Stimulated activated CD4-positive, alpha-beta T cell treated with anti-CD3 and anti-CD28 coated beads, Interleukin-12 subunit alpha, Interleukin-12 subunit beta, amount 100 ng/mL, for 48 hours (primary cell): ENCODE measurements at places on chromosomes 3 and 15.

GRCh38 chr3:196189566-196190347 lies 21.4 kb downstream of the ZDHHC19 start:
- DNase-seq, result no peak

DNA sequence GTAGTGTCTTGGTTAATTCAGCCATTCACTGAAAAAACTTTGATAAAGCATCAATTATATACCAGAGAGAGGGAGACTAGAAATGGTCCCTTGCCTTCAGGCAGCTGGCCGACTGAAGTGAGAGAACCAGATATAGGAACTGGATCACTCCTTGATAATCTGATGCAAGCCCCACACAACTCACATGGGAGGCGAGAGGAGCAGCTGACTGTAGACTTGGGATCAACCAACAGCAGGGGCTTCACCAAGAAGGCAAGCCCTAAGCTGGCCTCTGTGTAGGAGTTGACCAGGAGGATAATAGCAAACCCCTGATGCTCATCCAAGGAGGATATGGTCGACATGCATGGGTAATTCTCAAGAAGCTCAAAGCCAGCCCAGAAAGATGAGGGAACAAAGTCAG lies 133.1 kb downstream of the SRGAP3 start:
- DNase-seq, result no peak

GRCh38 chr3:106428565-106428994 lies 559.8 kb upstream of the CBLB start:
- DNase-seq, result peak; percentile 34

GRCh38 chr3:9806688-9807589 lies 3.1 kb upstream of the TTLL3 start:
- no peak for DNase-seq

GRCh38 chr3:62084558-62084957 lies 288.8 kb downstream of the FEZF2 start:
- DNase-seq, result no peak

DNA sequence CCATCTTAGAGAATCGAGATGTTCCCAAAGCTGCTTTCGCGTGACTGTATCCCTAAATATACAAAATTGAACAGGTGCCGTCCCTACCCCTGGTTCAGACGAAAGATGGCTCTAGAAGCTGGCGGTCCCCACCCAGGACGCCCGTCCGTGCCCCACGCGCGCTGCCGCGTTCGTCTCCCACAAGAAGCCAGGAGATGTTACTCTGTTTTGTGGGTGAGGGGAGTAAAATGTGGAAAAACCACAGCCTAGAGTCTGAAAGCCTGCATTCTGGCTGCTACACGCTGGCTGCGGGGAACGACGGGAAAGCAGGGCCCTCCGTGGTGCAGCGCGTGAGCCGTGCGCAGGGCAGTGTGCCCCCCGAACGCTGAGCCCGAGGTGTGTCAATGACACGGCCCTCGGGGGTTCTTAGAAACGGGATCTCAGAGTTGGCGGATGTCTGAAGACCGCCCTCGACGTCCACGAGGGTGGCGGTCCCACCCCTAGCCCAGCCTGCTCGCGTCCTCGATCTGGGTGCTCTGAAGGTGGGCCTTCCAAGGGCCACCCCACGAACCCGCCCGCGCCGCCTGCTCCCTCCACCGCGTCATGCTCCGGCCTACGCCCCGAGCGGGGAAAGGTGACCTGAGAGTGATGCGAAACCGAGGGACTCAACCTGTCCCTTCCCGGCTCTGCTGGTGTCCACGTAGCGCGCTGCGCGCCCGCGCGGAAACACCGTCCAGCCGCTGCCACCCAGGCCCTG lies 95.6 kb downstream of the OCA2 start:
- DNase-seq, result no peak

DNA sequence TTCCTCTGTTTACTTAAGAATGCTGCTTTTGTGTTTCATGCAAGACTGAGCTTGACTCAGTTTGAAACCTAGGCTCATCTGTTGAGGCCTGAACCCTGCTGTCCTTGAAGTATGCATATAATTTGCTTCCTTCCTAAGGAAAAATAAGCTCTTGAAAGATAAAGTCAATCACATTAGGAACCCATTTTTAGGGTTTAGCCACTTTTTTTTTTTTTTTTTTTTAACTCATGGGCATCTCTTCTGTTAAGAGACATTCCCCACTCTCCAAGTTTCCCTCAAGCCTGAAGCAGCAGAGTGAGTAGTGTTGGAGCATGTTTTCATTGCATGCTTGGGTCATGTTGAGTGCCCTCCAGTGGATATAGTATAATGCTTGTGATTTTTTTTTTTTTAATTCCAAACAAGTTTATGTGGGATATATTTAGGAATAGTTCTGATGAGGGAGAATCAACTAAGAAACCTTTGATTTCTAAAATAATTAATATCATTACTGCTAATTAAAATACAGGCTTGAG lies 3.6 kb downstream of the CTNNB1 start:
- no peak for DNase-seq

- DNase-seq, result no peak
Observed at GRCh38 chr15:39227001-39227400, 353.9 kb upstream of the THBS1 start.

- DNase-seq, result no peak
Observed at GRCh38 chr3:182220013-182220412, 508.3 kb downstream of the SOX2 start.

GRCh38 chr15:25401501-25401900 lies 37.3 kb downstream of the UBE3A start:
- no peak for DNase-seq

DNA sequence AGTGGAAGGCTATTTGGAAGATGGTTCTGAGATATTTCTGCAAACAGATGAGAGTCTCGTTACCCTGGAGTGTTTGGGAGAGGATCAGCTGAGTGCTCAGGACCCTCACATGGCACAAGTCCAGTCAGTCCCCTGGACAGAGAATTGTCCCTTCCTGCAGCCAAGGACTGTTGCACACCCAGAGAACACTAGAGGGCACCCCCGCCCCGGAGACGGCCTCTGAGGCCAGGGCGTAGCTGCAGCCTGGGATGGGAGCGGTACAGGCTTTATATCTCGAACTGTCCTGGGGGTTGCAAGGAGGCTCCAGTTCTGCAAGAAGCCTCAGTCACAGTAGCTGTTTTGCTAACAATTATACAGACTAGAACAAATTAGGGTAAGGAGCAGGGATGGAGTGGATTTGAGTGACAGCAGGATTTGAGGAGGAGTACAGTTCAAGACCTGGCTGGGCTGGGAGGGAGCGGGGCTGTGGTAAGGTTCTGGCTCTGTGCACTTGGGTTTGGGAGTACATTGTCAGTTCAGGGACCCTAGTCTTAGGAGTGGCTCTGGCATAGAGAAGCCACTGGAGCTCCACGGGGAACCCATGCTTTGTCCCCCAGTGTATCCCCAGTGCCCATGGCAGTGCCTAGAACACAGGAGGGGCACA lies 67.6 kb upstream of the HACD2 start:
- peak; percentile 14 for DNase-seq

GRCh38 chr3:76570436-76571057 lies 469.4 kb upstream of the ROBO2 start:
- DNase-seq, result no peak

- DNase-seq, result no peak
Observed at GRCh38 chr3:158700559-158700958, 28.1 kb upstream of the LXN start.

GRCh38 chr15:90213818-90214204 lies 12.7 kb downstream of the SEMA4B start:
- no peak for DNase-seq
